Stimulated activated CD4-positive, alpha-beta T cell treated with anti-CD3 and anti-CD28 coated beads, TNF-alpha, amount 100 ng/mL, for 4 hours (primary cell): ENCODE measurements at places on chromosomes 6 and 20.

- DNase-seq: no peak
Measured at GRCh38 chr20:43900121-43900466, 14.6 kb upstream of the TOX2 start.

DNA sequence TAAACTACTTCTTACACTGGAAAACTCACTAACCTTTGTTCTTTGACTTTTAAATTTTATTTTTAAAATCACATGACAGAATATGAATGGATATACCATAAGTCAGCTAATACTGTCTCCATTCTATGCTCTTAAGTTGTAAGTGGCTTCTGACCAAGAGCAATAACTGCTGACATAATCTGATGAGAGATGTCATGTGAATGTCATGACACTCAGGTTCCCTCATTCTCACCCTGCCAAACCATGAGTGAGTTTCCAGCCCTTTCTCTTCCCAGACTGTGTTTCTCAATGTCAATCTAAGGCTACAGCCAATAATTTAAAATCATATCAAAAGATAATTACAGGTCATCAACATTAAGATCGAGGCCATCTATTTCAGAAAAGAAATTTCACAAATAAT, 39.7 kb downstream of the KIF16B start:
- no peak for DNase-seq

- no peak for DNase-seq
Measured at GRCh38 chr6:6482256-6482655, 106.3 kb upstream of the LY86 start.

DNA sequence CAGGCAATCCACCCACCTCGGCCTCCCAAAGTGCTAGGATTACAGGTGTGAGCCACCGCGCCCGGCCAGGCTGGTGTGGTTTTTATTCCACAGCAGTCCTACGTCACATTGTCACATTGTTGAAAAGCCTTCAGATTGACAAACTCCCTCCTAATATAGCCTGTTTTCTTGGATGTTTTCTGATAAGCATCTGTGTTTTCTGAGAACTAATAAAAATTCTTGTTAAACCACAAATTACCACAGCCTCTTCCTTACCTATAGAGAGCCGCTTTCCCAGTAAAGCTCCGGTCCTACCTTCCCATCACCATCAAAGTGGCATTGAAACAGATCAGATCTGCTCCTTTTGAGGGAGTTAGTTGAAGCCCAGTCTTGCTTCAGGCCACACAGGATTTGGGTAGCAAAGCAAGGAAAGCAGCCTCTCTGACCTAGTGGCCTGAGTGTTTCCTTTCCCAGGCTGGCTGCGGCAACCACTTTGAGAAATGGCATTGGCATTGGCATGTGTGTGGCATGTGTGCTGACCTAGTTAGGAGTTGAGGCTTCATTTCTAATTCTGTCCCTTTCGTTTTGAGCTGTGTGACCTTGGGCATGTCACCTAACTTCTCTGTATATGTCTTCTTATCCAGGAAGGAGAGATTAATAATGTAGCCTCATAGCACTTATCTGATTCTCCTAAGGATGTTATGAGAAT, 1.7 kb upstream of the PKIG start:
- DNase-seq: no peak

DNA sequence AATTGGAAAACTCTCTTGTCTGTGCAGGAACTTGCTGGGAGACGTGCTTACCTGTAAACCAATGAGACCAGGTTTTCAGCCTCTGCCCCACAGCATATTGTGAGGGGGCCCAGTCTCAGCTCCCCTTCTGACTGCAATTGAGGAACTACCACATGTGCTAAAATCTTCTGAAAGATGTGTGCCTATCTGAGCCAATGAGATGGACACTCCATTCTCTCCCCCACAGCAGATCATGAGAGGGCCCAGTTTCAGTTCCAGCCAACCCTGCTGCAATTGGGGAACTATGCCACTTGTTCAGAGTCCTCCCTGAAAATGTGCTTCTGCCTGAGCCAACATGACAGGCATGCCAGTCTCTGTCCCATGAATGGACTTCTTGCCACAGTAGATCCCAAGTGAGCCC, 20.9 kb upstream of the PI3 start:
- DNase-seq: no peak

DNA sequence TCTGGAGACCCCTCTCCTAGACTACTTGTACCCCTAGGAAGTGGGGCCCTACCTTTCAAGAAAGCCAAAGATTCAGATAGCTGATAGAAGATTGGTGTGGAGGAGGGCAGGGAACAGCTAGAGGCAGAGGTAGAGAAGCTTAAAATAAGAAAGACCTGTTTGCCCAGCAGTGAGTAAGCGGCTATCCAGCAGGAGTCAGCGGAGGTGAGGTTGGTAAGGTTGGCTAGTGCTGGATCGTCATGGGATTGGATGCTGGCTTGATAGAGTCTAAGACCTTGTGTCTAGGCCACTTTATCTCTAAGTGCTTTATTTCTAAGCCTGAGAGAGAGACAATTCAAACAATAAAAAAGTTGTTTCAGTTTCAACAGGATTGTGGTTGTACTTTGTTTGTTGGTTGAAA, 19.1 kb downstream of the ANKS1A start:
- no peak for DNase-seq

GRCh38 chr6:166554316-166554715, 32.2 kb downstream of the RAMACL start:
- no peak for DNase-seq

- DNase-seq: no peak
Measured at GRCh38 chr20:22653658-22654642, 69.6 kb upstream of the FOXA2 start.

- DNase-seq: no peak
Measured at GRCh38 chr6:139371421-139372203, 2.8 kb downstream of the CITED2 start.

DNA sequence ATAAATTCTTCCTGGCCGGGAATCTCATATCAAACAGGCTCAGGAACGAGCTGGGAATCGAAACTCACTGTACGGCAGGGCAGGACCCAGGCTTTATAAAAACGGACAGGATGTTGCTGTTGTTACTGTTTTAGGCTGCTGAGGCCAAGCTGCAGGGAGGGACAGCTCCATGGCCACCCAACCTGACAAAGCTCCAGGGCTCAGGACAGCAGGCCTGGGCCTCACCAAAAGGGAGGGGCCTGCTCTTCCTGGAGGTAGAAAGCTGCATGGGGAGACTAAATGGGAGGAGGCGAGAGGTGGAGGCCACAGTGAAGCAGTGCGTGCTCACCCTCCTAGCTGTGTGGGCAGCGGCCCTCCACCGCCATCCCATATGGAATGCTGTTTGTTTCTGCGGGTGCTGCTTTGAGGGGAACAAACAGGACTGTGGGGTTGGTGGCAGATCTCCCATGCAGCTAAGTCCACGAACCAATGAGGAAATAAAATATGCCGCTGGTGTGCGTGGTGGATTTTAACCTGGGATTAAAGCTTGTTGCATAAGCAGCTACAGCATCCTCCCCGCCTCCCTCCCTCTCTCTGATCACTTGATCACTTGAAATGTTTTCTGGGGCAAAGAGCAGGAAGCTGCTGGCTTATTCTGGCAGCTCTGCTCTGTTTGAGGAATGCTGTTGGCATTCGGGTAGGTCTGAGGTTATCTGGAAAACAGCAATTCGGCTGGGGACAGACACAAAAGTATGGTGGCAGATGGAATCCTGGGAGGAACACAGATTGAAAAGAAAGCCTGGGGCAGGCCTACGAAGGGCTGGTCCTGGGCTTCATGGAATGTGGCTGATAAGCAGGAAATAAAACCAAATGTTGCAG, 2.4 kb upstream of the ZMYND8 start:
- no peak for DNase-seq

DNA sequence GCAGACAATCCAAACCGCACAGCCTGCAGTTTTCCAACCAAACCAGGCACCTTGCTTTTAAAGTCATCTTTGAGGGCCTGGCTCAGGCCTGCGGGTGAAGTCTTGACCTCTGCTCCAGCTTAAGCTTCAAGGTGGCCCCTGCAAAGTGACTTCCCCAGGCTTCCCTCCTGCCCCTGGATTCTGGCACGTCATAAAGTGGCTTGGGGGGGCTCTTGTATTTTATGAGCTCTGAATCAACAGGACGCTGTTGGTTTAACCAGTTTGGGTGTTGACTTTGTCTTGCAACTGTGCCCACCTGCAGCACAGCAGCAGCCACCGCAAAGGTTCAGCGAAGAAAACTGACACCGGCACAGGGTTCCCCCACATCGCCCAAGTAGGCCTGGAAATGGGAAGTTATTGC, 81.2 kb downstream of the NFATC2 start:
- no peak for DNase-seq

DNA sequence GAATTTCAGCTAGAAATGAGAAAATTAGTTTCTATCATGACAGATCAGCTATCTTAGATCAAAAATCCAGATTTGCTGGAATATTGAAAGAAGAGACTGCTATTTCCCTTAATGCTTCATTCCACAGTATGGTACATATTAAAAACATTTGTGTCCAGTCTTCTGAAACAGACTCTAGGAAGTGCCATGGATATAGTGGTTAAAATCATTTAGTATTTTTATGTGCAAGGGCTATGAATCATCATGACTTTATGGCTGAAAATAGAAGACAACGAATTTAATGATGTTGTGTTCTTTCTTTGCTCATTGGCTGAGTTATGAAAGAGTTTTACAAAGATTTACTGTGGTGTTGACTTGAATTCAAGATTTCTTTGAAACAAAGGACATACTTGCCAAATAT, 146.6 kb downstream of the ANKRD60 start:
- DNase-seq: no peak

DNA sequence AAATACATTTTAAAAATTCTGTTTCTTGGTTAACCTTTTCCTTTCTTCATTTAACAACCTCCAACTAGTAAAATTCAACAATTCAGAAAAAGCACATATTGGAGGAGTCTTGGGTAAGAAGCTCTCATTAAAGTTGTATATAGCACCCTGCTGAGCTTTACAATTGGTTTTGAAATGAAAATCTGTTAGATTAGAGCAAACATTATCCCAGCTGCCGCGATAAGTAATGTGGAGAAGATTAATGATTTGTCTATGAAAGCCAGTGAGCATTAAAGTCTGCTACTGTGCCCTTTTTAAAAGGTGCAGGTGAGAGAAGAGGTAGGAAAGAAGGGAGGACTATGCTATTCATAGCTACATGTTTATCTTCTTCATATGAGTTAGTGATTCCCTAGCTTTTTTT, 201.5 kb downstream of the ZFAND3 start:
- DNase-seq: no peak

GRCh38 chr20:5807431-5807830, 57.2 kb downstream of the SHLD1 start:
- no peak for DNase-seq

DNA sequence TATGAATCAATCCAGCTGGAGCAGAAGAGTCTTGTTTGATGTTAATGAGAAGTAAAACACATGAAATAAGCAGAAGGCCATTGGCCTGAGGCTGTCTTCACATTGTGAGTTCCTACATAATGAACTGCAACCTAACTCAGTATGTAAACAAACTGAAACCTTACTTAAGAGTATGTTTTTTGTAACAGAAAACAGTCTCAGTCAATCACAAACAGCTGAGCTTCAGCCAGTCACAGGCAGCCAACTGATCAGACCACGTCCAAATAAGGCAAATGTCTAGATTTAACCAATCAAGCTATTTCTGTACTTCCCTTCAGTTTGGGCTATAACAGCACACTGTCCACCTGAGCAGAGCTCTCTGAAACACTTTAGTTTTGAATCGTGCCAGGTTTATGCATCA, 234.7 kb downstream of the TRDN start:
- no peak for DNase-seq

DNA sequence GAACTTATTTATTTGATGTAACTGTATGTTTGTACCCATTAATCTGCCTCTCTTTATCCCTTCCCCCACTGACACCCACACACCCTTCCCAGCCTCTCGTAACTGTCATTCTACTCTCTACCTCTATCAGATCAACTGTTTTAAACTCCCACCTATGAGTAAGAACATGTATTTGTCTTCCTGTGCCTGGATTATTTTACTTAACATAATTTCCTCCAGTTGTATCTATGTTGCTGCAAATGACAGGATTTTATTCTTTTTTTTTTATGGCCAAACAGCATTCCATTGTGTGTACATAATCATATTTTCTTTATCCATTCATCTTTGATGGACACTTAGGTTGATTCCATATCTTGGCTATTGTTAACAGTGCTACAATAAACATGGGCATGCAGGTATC, 49.3 kb downstream of the PHACTR2 start:
- no peak for DNase-seq

DNA sequence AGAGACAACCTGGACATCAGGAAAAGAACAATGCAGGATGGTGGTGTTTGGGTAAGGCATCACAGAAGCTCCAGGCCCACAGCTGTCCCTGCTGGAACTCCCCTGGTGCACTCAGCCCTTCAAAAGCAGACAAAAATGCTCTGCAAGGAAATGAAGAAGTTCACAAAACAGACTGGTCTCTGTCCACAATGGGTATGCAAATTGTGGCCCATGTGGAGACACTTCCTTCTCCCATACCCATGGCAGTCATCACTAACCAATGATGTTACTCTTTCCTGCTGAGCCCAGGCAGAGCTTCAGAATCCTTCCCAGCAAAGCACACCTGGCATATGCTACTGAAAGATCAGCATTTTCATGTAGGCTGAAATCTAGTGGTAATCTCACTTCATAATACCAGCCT, 42.6 kb upstream of the PXDC1 start:
- no peak for DNase-seq

GRCh38 chr20:17343091-17343490, 116.3 kb downstream of the PCSK2 start:
- DNase-seq: no peak

DNA sequence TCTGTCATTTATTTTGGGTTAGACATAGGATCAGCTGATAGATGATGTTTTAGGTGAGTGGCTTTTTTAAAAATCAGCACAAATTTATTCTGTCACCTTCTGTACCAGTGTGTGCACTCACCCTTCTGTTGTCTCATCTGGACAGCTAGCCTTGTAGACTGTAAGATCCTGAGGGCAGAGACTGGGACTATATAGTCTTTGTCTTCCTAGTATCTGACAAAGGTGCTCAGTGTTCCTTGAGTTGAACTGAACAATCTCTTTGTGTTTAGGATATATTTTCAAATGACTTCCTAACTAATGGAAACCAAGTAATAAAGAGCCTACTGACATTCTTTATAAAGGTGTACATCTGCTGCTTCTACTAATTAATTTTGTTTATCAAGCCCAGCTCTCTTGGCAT, 3.0 kb downstream of the DCBLD1 start:
- DNase-seq: no peak

- no peak for DNase-seq
Measured at GRCh38 chr6:150741633-150742200, 123.8 kb upstream of the MTHFD1L start.

GRCh38 chr6:135227349-135227748, 46.2 kb downstream of the MYB start:
- no peak for DNase-seq
